Adrenal gland (tissue), 19 donors: ENCODE measurements at places on chromosomes 6 and 20. TPM values are rescaled to one million over a fixed set of nuclear protein-coding genes. Genes with fewer than 3 reads are reported as not detected.

DNA sequence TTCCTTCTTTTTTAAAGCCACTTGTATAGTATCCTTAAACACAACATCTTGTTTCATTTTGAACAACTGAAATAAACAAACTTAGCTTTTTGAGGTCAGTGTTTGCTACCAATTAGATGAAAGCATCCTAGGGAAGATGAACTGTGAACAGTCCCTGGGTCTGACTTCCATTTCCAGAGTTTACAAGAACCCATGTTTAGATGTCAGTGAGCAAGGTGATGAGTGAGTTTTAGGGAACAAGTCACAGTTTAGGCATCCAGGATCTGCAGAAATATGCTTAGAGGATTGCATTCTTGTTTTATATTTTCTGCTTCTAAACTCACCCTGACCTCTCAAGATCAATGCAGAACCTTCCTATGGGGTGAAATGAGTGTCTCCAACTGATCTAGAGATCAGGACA lies 3.0 kb downstream of the ZC2HC1B start:
- H3K36me3 ChIP-seq: peaks cover 16% of the 10 kb centered on the region
- no peaks in the 10 kb centered on the region for H3K4me1 ChIP-seq
- no peak overlapping the region for H3K27ac ChIP-seq
- H3K4me3 ChIP-seq: no peak overlapping the region

GRCh38 chr6:147227770-147228320 lies 23.6 kb downstream of the STXBP5 start:
- H3K36me3 ChIP-seq: no peaks in the 10 kb centered on the region
- DNase-seq: no peak
- no peak overlapping the region for H3K27ac ChIP-seq
- H3K4me3 ChIP-seq: no peak overlapping the region

DNA sequence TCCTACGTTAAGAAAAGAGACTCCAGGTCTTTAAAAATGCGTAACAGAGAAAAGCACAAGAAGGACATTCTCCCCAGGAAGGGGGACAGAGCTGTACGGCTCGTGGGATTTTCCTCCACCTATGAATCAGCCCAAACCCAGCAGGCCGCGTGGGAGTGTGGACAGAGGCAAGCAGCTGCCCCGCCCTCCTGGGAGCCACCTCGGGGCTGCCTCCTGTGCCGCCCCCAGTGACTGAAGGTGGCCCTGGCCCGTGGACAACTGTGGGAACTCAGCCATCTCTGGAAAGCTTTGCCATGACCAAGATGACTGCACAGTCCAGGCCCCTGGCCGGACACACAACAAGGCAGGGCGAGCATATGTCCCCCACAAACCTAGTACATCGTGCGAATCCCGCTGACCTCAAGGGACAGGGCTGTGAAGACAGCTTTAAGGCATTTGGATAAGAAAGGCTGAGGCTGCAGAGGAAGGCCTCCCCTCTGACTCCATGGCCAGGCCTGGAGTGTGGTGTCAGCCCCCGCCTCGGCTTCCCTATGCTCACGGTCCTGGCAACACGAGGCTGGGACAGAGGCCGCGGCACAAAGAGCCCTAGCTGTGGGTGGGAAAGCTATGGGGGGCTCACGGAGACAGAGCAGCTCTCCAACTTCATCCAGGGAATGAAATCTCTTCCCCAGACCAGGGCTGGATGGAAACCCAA lies 26.9 kb downstream of the PXDC1 start:
- H3K27me3 ChIP-seq: no peaks in the 10 kb centered on the region
- no peak overlapping the region for H3K27ac ChIP-seq
- no peak overlapping the region for H3K4me3 ChIP-seq
- no peaks in the 10 kb centered on the region for H3K36me3 ChIP-seq
- H3K4me1 ChIP-seq: no peaks in the 10 kb centered on the region

DNA sequence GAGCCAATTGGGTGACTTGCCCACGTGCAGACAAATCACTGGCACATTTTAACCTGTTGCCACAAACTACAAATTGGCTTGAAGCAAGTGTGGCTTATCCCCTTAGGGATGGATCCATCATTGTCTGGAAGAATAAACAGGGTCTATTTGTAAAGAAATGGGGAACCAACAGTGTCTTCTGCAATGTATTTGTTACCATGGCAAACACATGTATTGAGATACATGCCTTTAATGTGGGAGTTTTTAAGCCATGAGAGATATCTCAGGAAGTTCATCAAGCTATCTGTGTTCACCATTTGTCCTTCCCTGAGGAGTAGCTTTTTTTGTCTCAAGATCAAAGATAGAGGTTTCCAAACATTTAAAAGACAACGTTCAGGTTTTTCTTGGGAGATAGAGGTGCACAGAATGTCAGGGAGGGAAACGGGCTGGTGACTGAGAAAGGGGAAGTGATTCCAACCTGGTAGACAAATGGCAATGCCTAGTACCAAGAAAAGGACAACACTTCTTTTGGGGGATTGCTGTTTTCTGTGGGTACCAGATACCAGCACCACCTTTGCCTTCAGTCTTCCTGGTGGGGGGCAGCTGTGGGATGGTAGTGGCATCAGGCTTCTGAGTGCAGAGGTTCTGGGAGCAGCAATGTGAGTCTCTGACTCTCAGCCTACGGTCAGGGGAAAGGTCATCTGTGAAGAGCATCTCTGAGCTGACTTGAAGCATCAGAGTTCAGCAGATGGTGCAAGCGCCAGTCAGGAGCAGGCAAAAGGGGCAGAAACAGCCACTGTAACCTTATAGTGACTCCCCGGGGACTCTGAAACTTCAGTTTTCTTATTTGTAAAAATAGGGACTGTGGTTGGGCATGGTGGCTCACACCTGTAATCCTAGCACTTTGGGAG lies 20.1 kb upstream of the BCAS1 start:
- H3K36me3 ChIP-seq: no peaks in the 10 kb centered on the region
- DNase-seq: no peak
- H3K4me1 ChIP-seq: no peaks in the 10 kb centered on the region
- peaks cover 6% of the 10 kb centered on the region for H3K27me3 ChIP-seq

DNA sequence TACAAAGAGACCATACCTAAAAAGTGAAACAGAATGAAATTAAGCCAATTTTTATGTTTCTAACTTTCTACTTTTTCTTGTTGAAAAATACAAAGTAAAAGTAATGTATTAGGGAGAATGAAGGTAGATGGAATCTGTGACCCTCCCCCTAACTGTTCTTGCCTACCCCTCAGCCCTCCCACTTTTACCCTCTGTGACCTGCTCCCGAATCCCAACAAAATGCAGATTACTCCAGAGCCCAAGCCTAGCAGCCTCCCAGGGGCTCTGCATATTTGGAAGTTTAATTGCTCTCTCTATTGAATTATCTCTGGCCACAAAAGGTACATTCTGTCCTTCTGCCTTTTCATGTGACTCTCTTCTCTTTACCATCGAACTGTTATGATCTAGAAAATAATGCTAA lies 201.5 kb downstream of the PKHD1 start:
- no peak for DNase-seq
- H3K4me3 ChIP-seq: no peak overlapping the region
- H3K27me3 ChIP-seq: no peaks in the 10 kb centered on the region
- H3K4me1 ChIP-seq: no peaks in the 10 kb centered on the region
- H3K36me3 ChIP-seq: no peaks in the 10 kb centered on the region

DNA sequence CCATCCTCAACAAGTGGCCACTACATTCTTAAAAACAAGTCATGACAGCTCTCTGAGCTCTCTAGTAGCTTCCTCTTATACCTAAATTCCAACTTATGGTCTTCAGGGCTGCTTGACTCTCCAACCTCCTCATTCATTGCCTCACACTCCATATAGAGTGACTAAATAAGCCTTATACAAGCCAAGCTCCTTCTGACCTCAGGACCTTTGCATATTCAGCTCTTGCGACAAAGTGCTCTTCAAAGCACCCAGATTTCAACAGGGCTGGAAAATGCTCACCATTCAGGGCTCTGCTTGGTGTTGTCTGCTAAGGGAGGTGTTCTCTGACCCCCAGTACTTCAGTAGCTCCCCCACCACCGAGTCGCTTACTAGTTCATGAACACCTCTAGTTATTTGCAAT lies 3.7 kb downstream of the TREML2 start:
- H3K4me3 ChIP-seq: no peak overlapping the region
- H3K27ac ChIP-seq: no peak overlapping the region
- no peaks in the 10 kb centered on the region for H3K4me1 ChIP-seq
- DNase-seq: no peak
- H3K36me3 ChIP-seq: no peaks in the 10 kb centered on the region

- no peaks in the 10 kb centered on the region for H3K36me3 ChIP-seq
- no peak for DNase-seq
- no peak overlapping the region for H3K4me3 ChIP-seq
- H3K27me3 ChIP-seq: peaks cover 22% of the 10 kb centered on the region
- no peak overlapping the region for H3K27ac ChIP-seq
- no peaks in the 10 kb centered on the region for H3K4me1 ChIP-seq
Measured at GRCh38 chr20:56860413-56860812, 231.3 kb downstream of the TFAP2C start.

- peak overlapping the region; percentile 49 for H3K4me3 ChIP-seq
- no peak for DNase-seq
- peak overlapping the region; percentile 96 for H3K27ac ChIP-seq
Measured at GRCh38 chr6:151493161-151493803, 535 bp upstream of the CCDC170 start.

- no peak overlapping the region for H3K4me3 ChIP-seq
- no peaks in the 10 kb centered on the region for H3K36me3 ChIP-seq
- H3K27ac ChIP-seq: no peak overlapping the region
- H3K27me3 ChIP-seq: no peaks in the 10 kb centered on the region
Measured at GRCh38 chr6:9514146-9514545, 900.7 kb downstream of the TFAP2A start.

GRCh38 chr6:150169609-150170008 lies 26.8 kb downstream of the PPP1R14C start:
- no peak overlapping the region for H3K27ac ChIP-seq
- H3K36me3 ChIP-seq: no peaks in the 10 kb centered on the region
- no peak overlapping the region for H3K4me3 ChIP-seq

- H3K4me3 ChIP-seq: no peak overlapping the region
- peaks cover 22% of the 10 kb centered on the region for H3K4me1 ChIP-seq
- DNase-seq: no peak
Measured at GRCh38 chr20:47328129-47328528, 28.4 kb downstream of the ZMYND8 start.

DNA sequence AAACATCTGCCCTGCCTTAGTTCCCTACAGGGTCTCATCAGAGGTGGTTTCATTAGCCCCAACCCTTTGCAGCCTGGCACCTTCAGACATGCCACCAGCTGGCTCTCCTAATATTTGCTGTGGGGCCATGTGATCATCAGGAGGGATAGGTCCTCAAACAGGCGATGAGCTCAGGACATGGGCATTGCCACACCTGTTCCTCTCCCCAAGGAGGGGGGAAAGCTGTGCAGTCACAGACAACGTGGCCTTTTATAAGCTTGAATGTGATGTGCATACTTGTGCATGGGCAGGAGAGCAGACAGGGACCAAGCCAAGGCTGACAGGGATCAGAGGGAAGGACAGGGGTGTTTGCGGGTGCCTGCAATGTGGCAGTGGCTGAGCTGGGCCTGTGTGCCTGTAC lies 78.8 kb upstream of the ZNFX1 start:
- H3K27me3 ChIP-seq: no peaks in the 10 kb centered on the region
- H3K27ac ChIP-seq: no peak overlapping the region
- H3K4me1 ChIP-seq: no peaks in the 10 kb centered on the region
- H3K36me3 ChIP-seq: no peaks in the 10 kb centered on the region
- no peak for DNase-seq

DNA sequence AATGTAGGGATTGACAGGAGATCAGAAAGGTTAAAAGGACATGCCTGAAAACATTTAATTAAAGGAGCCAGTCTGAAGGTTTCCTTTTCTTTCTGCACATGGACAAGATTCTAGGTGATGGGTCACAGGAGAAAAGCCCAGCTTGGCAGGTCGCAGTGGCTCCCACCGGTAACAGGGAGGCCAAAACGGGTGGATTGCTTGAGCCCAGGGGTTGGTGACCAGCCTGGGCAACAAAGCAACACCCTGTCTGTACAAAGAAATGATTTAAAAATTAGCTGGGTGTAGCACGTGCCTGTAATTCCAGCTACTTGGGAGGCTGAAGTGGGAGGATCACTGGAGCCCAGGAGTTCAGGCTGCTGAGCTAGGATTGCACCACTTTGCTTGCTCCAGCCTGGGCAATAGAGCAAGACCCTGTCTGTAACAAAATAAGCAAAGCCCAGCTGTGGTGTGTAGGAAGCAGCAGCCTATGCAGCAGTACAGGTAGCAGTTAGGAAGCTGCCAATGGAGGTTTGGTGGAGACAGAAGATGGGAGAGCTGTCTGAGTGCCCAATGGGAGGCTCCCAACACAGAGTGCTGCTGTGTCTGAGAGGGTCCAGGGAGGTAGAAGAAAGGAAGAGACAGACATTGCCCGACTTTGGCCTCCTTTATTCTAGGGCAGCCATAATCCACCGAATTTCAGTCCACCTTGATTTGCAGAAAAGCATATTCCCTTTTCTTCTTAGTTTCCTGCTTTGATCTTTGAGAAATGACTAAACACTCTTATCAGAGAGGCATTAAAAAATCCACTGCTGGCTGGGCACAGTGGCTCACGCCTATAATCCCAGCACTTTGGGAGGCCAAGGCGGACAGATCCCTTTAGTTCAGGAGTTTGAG lies 7.1 kb upstream of the AP5S1 start:
- H3K36me3 ChIP-seq: no peaks in the 10 kb centered on the region
- no peak for DNase-seq
- peaks cover 41% of the 10 kb centered on the region for H3K4me1 ChIP-seq
- no peaks in the 10 kb centered on the region for H3K27me3 ChIP-seq

GRCh38 chr6:128569732-128570679 lies 49.6 kb upstream of the PTPRK start:
- no peaks in the 10 kb centered on the region for H3K27me3 ChIP-seq
- DNase-seq: no peak
- H3K36me3 ChIP-seq: no peaks in the 10 kb centered on the region
- no peaks in the 10 kb centered on the region for H3K4me1 ChIP-seq

The MOXD1 gene
- 39.1 TPM for total RNA-seq

The FAM83D gene
- total RNA-seq: 0.84 TPM
